ENCODE measurements at places on chromosomes 3 and 15. TPM values are rescaled to one million over a fixed set of nuclear protein-coding genes. Genes with fewer than 3 reads are reported as not detected.

- DNase-seq = no peak
Measured at GRCh38 chr3:161203485-161204098, 17.5 kb upstream of the NMD3 start.

GRCh38 chr15:43278869-43279268 lies 12.1 kb upstream of the TGM5 start:
- no peak for DNase-seq

- peak; percentile 73 for DNase-seq
Measured at GRCh38 chr3:170414202-170414663, 4.4 kb upstream of the CLDN11 start.

ACTR8 gene
- 48.7 TPM for total RNA-seq

DNA sequence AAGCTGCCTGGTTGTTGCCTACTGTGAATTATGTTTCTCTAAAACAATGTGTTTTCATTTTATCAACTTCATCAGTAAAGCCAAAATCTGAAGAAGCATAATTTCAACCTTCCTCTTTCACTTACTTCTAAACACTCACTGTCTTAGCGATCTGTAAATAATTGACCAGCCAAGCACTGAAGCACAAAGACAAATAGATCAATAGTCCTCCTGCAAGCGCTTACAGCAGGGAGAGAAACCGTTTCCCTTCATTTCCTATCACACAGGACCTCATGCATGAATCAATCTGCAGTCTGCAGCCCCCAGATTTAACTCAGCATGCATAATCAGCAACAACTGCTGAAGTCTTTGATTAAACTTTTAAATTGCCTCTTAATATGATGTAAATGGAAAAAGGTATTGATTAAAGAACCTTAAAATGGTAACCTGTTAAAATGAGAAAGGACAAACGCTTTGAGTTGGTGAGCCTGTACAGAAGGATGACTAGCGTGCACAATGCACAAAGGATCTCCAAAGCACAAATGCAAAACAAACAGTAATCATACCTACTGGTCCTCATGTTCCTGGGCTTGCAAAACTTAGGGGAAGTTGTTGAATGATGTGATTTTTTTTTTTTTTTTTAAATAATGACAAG lies 370.2 kb upstream of the ZNF385D start:
- no peak for DNase-seq

DNA sequence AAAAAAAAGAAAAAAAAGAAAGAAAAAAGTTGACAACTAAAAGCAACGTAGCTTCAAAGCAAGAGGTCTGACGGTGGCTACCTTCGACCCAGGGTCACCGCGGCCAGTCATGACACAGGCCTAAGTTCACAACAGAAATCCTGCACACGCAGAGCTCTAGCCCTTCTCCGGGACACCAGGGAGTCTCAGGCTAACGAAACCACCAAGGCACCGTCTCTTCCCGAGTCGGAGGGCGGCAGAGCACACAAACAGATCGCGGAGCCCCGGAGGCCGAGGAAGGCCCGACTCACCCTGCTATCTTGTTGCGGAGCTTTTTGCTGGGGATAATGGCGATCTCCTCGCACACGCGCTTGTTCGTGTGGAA lies 584 bp downstream of the RPS17 start:
- peak; percentile 37 for DNase-seq

GRCh38 chr15:99635145-99635544 lies 69.4 kb downstream of the MEF2A start:
- no peak for DNase-seq

GRCh38 chr3:166211451-166211850 lies 374.2 kb upstream of the BCHE start:
- no peak for DNase-seq

- DNase-seq = no peak
Measured at GRCh38 chr3:195877767-195878423, 30.5 kb downstream of the TNK2 start.

- DNase-seq = peak; percentile 27
Measured at GRCh38 chr3:76044601-76045600, 259.6 kb upstream of the ZNF717 start.

DNA sequence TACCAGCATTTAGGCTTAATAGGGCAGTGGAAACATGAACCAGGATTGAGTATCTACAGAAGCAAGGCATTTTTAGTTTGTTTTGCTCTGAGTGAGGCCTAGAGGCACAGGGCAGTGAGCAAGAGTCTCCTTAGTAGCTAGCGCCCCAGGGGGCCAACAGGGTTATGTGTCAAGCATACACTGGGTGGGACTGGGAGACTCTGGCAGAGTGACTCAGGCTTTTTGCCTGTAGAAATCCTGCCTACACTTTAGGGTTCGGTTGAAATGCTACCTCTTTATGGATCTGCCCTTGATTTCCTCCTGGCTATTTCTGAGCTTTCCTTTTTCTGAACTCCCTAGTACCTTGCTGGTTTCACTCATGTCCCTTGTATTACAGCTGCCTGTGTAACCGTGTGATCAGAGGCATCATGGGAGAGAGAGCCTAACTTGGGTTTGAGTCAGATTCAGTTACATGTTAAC lies 72.2 kb downstream of the TOP2B start:
- DNase-seq = peak; percentile 19

EAF2 gene
- 132 TPM for total RNA-seq

DNA sequence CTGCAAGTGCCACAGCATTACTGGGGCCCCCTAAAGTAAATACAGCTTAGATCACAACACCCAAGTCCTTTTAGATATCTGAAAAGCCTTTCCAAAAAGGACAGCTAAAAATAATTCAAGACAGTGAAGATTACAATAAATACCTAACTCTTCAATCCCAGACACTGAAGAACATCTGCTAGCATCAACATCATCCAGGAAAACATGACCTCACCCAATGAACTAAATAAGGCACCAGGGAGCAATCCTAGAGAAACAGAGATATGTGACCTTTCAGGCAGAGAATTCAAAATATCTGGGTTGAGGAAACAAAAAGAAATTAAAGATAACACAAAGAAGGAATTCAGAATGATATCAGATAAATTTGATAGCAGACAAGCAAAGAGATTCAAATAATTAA lies 71.7 kb upstream of the TTC14 start:
- no peak for DNase-seq

GRCh38 chr3:61371123-61371522 lies 119.9 kb upstream of the FHIT start:
- peak; percentile 14 for DNase-seq

DNA sequence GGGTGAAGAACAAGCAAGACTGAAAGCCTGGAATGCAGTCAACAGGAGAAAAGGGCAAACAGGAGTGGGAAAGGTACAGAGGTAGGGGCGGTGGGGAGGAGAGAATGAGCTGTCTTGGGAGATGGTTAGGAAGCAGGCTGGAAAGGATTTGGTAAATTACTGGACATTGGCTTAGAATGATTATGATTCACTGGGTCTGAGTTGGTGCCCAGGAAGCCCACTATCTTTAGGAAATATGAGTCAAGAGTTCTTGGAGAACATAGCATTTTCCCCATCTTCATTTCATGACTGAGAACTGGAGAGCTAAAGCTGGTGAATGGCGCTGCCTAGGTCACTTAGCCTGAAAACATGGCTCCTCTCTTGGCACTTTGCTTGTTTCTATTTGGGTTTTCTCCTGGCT lies 74.7 kb upstream of the C3orf80 start:
- DNase-seq = no peak

- DNase-seq = no peak
Measured at GRCh38 chr3:157906627-157907026, 199.6 kb downstream of the SHOX2 start.

- DNase-seq = no peak
Measured at GRCh38 chr3:124064050-124064449, 72.1 kb upstream of the ROPN1 start.

PTPRG gene
- total RNA-seq = 0.70 TPM

DNA sequence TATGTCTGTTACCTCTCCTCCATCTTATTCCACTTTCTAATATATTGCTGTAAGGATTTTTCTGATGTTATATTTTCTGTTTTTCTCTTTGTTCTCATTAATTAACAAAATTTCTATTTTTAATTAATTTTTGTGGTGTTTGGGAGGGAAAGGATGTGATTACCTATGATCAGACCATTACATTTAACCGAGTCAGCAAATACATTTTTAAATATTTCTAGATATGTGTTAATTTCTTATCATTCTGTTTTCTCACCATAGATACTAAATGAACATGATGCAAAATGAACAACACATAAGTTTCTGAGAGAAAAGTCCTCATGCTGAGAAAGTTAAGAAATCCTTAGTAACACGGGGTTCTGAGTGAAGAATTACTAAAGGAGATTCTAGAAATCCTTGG lies 80.6 kb upstream of the P2RY1 start:
- DNase-seq = no peak
